ENCODE measurements at places on chromosomes 7 and 10.

DNA sequence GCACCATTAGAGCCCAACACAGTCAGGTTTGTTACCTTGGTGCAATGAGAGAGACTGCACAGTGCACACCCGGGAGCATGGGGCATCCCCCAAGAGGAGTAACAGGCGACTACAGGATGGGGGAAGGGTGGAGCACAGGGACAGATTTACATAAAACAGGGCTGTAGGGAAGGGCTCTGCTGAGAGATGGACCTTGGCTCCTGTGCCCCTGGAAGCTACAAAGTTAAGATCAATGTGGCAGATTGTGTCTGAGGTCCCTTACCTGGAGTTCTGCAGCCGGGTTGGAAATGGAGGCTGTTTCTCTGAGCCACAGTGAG is 13.7 kb upstream of the SLC18A3 start:
- no peak for DNase-seq

GRCh38 chr10:21311426-21311825 is 214.1 kb downstream of the SKIDA1 start:
- no peak for DNase-seq

GRCh38 chr7:74457007-74457406 is 3.3 kb downstream of the GTF2IRD1 start:
- DNase-seq: no peak

DNA sequence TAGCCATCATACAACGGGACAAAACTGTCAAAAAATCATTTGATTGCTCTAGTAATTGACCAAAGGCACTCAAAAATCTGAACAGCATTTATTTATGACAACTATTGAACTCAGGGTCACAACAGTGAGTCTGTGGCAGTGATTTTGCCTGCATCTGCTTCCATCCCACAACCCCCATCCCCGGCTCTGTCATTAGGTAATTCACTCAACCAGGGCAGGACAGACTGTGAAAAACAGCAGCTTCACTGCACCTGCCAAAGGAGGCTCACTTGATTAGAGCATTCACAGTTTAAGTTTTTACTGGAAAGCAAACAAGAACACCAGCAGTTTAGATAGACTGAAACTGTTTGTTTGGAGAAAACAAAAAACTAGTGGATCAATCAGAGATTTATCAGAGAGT is 22.2 kb downstream of the NRCAM start:
- no peak for DNase-seq

- DNase-seq: no peak
Measured at GRCh38 chr7:80665526-80665925, 27.1 kb downstream of the CD36 start.

GRCh38 chr10:80540136-80540535 is 2.4 kb downstream of the SH2D4B start:
- DNase-seq: no peak

GRCh38 chr10:43108951-43109350 is 29.3 kb upstream of the CSGALNACT2 start:
- no peak for DNase-seq

All from GM18507 (cell line).